ENCODE measurements at places on chromosomes 3 and 15. TPM values are rescaled to one million over a fixed set of nuclear protein-coding genes. Genes with fewer than 3 reads are reported as not detected.

Gene FILIP1L
- total RNA-seq, result 17.5 TPM

Gene PLSCR2
- not detected for total RNA-seq

Gene NME9
- not detected for total RNA-seq

Gene GABRA5
- not detected for total RNA-seq

Gene STARD9
- total RNA-seq, result 6.3 TPM

Gene ARPIN
- 11.2 TPM for total RNA-seq

Gene CADM2
- 0.13 TPM for total RNA-seq

Gene IQCH
- total RNA-seq, result 1.4 TPM

Gene MESP1
- 1.7 TPM for total RNA-seq

Gene TNFAIP8L3
- 13.6 TPM for total RNA-seq

Gene SGO1
- 1.6 TPM for total RNA-seq

Gene PRR23A
- not detected for total RNA-seq

Gene PTX3
- total RNA-seq, result 10.8 TPM

Gene TRPM1
- 8.9 TPM for total RNA-seq

Gene ACAA1
- 28.1 TPM for total RNA-seq

Gene CCDC191
- total RNA-seq, result 7.3 TPM

Gene STRA6
- total RNA-seq, result 0.52 TPM

Gene SST
- not detected for total RNA-seq

Gene ACKR2
- total RNA-seq, result 6.3 TPM

Gene SECISBP2L
- total RNA-seq, result 33.4 TPM

Gene PDCD10
- total RNA-seq, result 39.6 TPM

Gene RGMA
- 14.9 TPM for total RNA-seq

Gene EBLN2
- total RNA-seq, result 0.93 TPM

Gene SHQ1
- 17.2 TPM for total RNA-seq

Gene ZNF620
- 0.56 TPM for total RNA-seq

Gene RTP4
- not detected for total RNA-seq

Gene KPNA4
- 27.7 TPM for total RNA-seq

Gene CYP8B1
- total RNA-seq, result not detected

Gene MLF1
- total RNA-seq, result 5.4 TPM

Gene MAP6D1
- 19.2 TPM for total RNA-seq

Gene SNAP23
- total RNA-seq, result 34.5 TPM

Gene SH3GL3
- 0.97 TPM for total RNA-seq

Gene DNASE1L3
- total RNA-seq, result 8.1 TPM

Gene CERS3
- 131 TPM for total RNA-seq

Gene RARB
- total RNA-seq, result 4.4 TPM

Gene XCR1
- 8.2 TPM for total RNA-seq

Gene SMCO1
- total RNA-seq, result not detected

Gene PIGX
- 28.5 TPM for total RNA-seq

Gene HYPK
- 4.3 TPM for total RNA-seq

Gene VGLL3
- 8.0 TPM for total RNA-seq

Gene ZNF80
- total RNA-seq, result not detected

Gene ROBO2
- 0.30 TPM for total RNA-seq

Gene TMC3
- not detected for total RNA-seq

Gene TERB2
- total RNA-seq, result not detected

Gene PRKAR2A
- total RNA-seq, result 27.6 TPM

Gene CTDSPL2
- total RNA-seq, result 41.8 TPM

Measured in lower leg skin (tissue), 4 donors.